ENCODE measurements at places on chromosomes 1 and 21.

- no peak for DNase-seq
These were observed 204.9 kb downstream of the TBX15 start for GRCh38 chr1:118783095-118783758.

- DNase-seq, result no peak
These were observed 345.7 kb downstream of the ZNF326 start for GRCh38 chr1:90340606-90341005.

DNA sequence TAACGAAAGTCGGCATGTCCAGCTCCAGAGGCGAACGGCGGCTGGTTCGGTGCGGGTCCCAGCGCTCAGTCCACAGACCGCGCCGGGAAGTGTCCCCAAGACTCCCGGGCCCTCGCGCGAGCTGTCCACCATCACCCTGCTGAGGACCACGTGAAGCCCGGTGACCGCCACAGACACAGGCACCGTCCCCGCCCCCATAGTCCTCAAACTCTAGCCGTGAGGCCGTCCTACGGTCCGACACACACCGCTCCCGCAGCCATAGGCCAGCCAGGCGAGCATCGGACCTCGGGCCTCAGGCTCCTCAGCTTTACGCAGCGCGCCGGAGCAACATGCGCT lies 535 bp downstream of the SETD4 start:
- no peak for DNase-seq

- no peak for DNase-seq
These were observed 7.4 kb downstream of the GPR25 start for GRCh38 chr1:200880212-200880611.

DNA sequence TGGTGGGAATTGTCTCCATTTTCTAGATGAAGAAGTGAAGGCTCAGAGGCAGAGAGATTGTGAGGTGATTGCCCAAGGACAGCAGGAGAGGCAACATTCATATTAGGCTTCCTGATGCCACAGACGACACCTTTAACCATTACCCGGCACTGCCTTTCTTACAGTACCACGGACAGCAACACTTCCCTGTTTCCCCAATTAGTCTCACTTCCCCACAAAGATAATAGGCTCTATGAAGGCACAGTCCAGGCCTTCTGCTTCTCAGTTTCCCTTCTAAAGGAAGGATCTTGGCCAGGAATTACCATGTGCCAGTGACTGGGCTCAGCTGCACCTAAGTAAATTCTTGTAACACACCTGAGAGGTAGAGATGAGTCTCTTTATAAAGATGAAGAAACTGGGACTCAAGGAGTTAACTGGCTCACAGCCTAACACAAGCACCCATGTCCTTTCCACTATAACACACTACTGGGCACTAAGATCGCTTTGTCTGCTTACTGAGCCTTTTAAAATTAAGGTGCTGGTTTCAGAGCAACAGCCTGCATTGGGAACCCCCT lies 9.6 kb downstream of the IGSF9 start:
- DNase-seq, result no peak

Measured in cardiac fibroblast (primary cell).